ENCODE measurements at places on chromosomes 12 and 14.

DNA sequence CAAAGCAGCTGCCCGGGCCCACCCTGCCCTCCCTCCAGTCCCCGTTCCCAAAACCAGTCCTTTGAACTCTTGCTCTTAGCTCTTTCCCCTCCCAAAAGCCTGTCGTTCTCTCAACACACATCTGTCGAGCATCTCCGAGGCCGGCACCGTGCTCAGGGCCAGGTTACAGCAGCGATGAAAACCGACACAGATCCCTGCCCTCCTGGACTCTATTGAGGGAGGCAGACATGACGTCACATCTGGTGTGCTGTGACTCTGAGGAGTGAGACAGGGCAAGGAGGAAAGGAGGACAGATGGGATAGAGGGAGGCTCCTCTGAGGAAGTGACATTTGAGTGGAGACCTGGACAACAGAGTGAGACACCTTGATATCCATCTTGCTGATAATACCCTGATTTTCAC, 34.6 kb upstream of the PWP1 start:
- DNase-seq, result no peak

DNA sequence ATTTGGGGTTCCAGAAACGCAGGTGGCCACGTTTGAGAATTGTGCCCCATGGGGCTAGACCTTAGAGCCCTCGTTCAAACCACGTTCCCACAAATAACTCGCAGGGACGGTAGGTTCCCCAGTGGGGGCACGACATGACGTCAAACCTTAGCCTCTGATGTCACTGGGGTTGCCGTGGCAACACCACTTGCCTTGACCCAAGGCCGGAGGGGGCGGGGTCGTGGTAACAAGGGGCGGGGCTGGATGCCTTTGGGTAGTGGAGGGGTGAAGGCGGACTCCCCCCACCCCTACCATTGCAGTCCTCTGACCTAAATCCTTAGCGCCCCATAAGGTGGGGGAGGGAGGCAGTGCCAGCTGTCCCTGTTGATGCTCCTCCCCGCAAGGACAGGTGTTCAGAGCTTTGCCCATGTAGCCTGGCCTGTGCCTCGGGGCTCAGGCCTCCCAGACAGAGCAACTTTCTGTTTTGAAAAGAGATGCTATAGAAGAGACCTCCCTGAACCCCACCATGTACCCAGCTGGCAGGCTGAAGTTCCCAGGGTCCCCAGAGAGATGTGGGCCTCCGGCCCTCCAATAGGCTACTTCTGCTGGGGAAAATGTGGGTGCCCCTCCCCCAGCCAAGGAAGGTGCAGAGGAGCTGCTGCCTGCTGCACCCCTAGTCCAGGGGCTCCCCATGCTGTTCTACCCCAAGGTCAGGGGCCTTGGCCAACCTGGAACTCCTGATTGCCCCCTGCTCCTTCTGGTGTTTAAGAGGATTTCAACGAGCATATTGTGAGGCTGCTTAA, 1.9 kb downstream of the FAM222A start:
- DNase-seq, result no peak

DNA sequence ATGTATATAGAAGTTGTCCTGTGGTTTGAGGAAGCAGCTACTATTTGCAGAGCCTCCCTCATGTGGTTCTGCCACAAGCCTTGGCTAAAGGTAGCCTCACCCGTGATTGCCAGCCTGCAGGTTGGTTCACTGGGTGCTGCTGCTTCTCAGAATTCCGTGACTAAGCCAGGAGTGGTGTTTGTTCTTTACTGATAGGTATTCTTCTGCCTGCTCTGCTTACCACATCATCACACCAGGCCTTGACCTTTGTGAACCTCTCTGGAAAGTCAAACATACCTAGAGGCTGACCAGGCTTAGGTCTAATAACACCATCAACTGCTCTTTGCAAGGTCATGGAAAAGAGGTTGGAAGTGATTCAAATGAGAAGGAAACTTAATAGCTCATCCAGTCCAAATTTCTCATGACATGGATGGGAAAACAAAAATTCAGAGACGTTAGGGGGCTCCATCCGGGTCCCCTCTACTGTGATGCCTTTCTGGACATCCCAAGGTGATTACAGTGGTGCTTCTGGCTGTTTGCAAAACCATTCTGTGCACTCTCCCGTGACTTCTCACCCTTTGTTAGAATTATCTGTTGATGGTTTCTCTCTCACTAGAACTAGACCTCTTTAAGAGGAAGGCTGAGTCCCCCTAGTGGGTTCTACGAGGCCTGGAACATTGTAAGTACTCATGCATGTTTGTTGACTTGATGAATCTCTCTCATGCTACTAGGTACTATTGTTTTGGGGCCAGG, 8.5 kb upstream of the SOCS2 start:
- no peak for DNase-seq

DNA sequence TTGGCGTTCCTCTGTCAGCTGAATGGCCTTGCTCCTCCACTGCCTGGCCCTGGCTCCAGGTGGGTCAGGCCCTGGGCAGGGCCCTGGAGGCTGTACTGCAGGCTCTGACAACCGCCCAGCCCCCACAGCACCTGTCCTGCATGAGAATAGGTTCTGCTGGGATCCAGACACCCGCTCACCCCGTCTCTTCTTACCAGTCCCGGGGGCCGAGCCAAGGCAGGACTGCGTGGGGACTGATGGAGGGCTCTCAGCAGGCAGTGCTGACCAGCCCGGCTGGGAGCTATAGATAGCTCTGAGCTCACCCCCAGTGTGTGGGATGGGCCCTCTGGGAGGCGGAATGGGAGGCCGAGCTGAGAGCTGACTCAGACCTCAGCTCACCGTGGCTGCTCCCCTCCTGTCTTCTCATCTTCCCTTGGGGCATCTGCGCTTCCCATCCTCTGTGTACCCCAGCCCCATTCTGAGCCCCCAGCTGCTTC, 39.6 kb downstream of the TEAD4 start:
- peak; percentile 83 for DNase-seq

GRCh38 chr12:64323476-64324225, 66.9 kb downstream of the C12orf56 start:
- no peak for DNase-seq

DNA sequence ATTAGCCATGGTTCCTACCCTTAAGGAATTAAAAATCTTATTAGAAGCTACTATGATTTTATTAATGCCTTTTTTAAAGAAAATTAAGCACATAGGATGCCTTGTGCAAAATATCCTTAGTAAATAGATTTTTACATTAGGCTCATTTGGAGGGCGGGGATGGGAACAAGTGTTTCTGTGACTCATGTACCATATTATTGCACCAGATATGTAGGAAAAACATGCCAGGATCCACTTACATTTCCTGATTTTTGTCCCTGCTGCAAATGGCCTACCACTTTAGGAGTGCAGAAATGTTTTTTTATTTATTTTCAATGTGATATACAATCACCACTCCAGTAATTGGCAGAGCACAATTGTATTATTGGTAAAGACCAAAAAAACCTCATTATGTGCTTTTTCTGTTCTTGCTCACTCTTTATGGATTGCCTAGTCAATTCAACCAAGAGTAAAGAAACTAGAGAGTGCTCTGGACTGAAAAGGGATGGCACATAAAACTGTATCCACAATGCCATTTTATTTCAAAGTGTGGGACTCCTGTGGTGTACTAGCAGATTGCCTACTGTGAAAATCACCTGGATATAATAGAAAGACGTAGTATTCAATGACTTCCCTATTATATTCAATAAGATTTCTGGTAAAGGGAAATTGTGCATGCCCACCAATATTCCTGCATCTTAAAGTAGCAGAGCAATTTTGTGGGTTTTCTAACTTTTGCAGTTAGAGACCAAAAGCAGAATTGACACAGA, 86.9 kb downstream of the ANO6 start:
- no peak for DNase-seq

- no peak for DNase-seq
These were observed 19.1 kb downstream of the SLC25A47 start for GRCh38 chr14:100342195-100342594.

DNA sequence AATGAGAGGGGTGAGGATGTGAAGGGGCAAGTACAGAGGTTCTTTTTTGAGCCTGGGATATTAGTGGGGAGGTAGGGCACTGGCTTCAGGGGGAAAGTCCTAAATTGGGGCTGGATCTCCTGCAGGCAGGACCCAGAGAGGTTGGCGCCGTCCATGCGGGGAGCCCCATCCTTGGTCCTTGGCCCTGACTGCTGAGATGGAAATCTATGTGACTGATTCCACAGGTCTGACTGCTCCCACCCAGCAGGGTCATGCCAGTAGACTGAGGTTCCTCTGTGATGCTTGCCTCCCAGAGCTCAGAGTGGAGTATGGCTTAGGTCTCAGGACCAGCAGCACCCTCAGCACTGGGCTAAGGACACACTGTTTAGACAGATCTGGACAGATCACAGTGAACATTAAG, 988.6 kb upstream of the TMEM132C start:
- DNase-seq, result no peak

- no peak for DNase-seq
These were observed 61.5 kb downstream of the KCNMB4 start for GRCh38 chr12:70427611-70428010.

GRCh38 chr12:77796775-77797174, 33.9 kb upstream of the NAV3 start:
- no peak for DNase-seq

GRCh38 chr12:104452087-104452486, 4.7 kb upstream of the CHST11 start:
- no peak for DNase-seq

- no peak for DNase-seq
These were observed 201.6 kb upstream of the KITLG start for GRCh38 chr12:88781909-88782308.

DNA sequence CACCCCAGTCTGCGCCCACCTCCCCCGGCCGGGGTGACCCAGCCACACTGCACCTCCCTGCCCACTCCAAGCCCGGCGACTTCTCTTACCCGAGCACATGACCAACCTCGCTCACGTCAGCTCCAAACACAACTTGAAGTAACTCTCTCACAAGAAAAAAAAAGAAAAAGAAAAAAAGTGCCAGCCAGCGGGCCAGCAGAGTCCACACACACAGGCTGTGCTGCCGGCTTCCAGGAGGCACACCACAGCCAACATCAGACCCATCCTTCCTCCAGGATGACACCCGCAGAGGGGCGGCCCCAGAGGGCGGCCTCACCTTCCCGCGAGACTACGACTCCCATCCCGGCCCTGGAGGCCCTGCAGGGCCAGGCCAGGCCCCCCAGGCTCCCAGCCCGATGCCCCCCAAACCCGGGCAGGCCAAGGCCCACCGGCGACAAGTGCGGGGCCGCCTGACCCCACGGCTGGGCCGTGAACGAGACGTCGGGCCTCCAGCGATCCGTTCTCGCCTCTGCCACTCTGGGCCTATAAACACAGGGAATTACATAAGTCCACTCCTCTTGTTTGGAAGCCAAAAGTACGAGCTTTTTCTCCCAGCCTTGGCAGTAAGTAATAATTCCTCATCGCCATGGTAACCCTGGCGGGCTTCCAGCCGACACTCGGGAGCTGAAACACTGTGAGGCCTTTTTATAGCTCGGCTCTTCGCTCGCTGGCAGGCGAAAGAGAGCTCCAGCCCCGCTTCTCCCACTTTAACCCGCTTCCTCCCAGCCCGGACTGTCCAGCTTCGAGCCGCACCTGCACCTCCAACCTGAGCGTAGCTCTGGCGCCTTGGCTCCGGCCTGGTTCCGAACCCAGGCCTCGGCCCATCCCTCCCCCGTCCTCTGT, 49.1 kb downstream of the NCOR2 start:
- DNase-seq, result peak; percentile 99

GRCh38 chr12:128914908-128915563, 61.8 kb downstream of the GLT1D1 start:
- no peak for DNase-seq

- peak; percentile 55 for DNase-seq
These were observed 1.8 kb downstream of the ABCC9 start for GRCh38 chr12:21939435-21939834.

DNA sequence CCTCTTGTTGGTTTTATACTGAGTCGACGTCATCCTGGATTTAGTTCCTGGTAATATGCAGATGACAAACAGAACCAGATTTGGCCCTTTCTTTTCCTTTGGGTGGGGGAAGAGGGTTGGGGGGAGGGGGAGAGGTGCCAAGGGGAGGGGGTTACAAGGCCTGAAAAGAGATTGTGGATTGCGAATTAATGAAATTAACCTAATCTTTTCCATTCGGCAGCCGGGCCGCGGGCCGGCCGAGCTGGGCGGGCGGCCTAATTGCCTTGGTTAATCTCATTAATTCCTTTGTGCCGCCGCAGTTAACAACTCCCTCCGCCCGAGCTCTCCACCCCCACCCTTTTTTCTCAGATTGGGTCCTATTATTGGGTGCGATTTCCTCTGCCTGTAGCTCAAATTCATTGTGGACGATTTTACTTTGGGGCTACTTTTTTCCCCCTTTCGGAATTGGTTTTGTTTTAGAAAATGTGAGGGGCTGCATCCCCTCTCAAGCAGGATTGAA, 387 bp upstream of the GSC start:
- DNase-seq, result no peak

- DNase-seq, result no peak
These were observed 7.6 kb downstream of the KRAS start for GRCh38 chr12:25242981-25243679.

DNA sequence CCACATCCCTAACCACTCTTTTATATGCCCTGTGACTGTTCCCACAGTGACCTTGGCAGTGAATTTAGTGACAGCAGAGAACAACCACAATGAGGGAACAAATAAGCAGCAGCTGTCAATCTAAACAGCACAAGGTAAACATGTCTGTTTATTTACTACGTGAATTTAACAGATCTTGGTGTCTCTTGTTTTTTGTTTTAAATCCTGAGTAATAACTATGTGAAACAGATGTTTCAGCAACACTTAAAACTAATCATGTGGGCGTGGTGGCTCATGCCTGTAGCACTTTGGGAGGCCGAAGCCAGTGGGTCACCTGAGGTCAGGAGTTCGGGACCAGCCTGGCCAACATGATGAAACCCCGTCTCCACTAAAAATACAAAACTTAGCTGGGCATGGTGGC, 17.0 kb upstream of the CFAP54 start:
- no peak for DNase-seq

- no peak for DNase-seq
These were observed 102.7 kb downstream of the RBM19 start for GRCh38 chr12:113863455-113863845.

DNA sequence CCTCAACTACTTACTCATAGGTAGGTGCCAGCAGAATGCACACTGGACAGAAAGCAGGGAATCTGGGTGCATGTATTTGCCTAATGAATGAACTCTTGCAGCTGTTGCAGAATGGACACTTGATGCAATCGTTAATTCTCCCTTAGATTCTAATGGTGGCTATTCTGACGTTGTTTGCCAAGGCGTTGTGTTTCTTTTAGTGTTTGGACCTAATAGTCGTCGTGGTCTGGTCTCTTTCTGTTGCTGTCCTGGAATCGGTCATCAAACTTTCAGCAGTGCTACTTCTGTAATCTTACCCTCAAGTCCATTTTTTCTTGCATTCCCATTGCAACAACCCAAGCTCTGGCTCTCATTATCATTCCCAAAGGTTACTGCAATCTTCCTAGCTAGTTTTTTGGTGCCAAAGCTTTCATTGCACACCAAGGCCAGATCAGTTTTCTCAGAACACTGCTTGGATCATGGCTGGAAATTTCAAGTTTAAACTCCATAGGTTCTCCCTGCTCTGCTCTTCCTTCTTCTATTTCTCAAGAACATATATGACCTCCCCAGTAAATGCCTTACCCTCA, 31.3 kb downstream of the BMP4 start:
- no peak for DNase-seq

GRCh38 chr12:6183689-6184428, 16.3 kb upstream of the CD9 start:
- DNase-seq, result no peak

- no peak for DNase-seq
These were observed 2.3 kb downstream of the OTUB2 start for GRCh38 chr14:94028450-94028826.

GRCh38 chr14:20687362-20688166, 1.0 kb upstream of the ANG start:
- DNase-seq, result no peak

- DNase-seq, result no peak
These were observed 3.0 kb downstream of the GZMB start for GRCh38 chr14:24630872-24631477.
